ENCODE measurements at places on chromosomes 3 and 15.

DNA sequence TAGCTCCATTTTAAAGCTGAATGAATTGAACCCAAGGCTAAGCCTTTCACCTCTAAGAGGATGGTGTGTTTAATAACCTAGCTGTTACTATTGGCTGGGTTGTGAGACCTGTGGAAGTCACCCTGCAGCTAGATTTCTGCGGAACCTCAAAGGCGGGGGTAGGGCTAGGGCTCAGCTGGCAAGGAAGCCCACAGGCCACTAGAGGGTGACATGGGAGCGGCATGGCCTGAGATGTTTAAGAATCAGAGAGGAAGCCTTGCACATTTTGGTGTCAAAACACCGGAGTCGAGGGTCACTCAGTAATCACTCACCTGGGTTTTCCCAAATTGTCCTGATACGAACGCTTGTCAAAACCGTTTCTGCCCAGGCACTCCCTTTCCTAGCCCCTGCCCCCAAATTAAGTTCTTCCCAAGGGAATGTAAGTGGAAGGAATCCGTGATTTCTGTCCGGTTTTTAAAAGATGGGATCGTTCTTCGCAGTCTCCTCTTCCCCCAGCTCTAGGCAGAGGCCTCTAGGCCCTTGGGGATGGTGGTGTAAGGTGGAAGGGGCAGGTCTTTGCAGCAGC, 3.8 kb upstream of the ACAD9 start:
- DNase-seq = peak; percentile 31

DNA sequence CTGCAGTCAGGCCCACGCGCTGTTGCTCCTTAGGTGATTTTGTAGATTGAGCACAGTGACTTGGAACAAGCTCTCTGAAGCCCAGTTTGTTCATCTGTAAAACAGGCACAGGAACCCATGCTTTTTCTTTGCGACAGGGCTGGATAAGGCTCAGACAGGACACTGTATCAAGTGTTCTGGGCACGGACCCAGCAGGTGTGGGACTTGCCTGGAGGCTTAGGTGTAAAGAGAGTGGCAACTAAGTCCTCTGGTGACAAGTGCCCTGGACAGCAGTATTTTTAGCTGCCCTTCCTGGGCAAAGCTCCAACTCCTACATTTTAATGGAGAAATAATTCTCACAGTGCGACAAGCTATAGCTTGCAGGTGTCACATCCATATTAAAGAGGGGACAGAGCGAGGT, 32.2 kb downstream of the CD276 start:
- DNase-seq = no peak

- no peak for DNase-seq
These were observed 98.1 kb upstream of the CLSTN2 start for GRCh38 chr3:139836698-139837464.

- no peak for DNase-seq
These were observed 83.6 kb downstream of the LSM3 start for GRCh38 chr3:14262212-14262611.

GRCh38 chr3:101903451-101903871, 54.1 kb downstream of the NFKBIZ start:
- DNase-seq = no peak

DNA sequence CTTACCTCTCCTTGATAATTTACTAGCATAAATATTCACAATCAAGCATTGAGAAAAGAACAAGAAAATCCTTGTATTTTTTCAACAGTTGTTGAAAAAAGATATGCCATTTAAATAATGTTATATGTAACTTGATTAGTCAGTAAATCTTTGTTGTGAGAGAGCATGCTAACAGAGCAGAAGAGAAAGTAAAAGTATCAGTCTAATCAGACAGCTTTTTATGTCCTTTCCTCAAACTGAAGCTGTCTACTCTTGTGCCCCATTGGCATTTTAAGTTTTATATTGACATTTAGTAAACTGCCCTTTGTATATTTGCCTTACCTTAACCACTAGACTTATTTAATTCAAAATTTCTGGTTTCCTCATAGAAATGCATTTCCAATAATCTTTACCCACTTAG, 668.7 kb downstream of the OTOL1 start:
- no peak for DNase-seq

DNA sequence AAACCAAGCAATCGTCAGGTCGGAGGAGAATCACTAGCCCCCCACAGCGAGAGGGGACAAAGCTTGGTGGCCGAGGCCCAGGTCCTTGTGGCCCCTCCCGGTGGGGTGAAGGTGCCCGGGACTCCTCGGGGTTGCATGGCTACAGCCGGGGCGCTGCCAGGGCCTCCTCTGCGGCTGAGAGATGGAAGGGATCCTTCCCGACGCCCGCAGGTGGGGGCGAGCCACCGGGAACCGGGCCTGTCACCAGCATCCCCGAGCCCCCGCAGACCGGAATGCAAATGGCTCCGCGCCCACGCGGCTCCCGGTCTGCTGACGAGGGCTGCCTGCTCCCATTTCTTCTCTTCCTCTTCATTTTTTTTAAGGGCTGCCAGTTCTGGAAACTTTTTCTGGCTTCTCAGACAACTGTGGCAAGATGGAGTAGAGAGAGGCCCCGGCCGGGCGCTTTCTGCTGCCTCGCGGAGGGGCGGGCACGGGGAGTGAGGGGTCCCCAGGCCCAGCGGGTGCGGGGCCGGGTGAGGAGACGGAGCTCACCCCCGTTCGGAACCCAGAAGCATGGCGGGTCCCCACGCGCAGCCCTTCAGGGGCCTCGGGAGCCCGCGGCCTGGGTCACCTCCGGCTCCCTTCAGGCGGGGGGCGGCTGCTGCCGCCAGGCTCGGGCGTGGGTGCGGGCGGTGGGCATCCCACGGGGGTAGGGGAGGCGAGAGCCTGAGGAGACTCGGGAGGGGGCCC, 27.5 kb downstream of the MELTF start:
- DNase-seq = peak; percentile 7

GRCh38 chr3:172125053-172125452, 85.7 kb downstream of the FNDC3B start:
- DNase-seq = no peak

GRCh38 chr3:32280262-32280910, 41.9 kb downstream of the CMTM8 start:
- DNase-seq = no peak

GRCh38 chr3:159451482-159451881, 537.2 kb upstream of the IL12A start:
- no peak for DNase-seq

DNA sequence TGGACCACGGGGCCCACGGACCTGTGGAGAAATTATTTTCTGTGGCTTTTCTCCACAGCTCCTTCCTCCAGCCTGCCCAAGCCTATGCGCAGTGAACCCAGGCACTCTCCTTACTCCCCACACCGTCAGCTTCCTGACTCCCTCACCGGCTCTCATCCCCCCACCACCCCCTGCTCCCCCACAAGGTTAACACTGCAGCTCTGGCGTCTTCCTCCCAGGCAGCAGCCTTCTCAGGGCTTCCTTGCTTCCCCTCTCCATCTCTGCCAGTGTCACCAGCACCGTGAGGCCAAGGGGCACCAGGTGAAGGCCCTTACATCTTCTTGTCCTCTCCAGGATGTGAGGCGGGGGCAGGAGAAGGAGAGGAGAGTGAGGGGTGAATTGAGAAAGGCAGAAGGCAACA, 168.3 kb upstream of the TLE3 start:
- DNase-seq = no peak

DNA sequence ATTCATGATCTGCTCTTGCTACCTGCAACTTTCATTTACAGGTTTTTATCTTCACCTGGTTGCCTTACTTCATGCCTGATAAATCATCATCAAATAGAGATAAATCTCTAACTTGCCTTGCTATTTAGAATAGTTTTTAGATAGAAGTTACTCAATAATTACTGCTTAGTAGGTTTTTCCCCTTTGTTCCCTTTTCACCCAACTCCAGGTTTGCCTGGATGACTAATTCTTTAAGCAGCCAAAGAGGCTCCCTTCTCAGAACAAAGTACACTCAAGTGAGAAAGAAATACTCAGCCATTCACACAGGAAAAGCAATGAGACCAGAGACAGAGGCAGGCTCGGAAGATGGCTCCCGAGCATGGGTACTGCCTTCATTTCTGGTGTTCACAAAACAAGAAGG, 268.1 kb upstream of the CRBN start:
- no peak for DNase-seq

- peak; percentile 49 for DNase-seq
These were observed 2.0 kb downstream of the FAM43A start for GRCh38 chr3:194687638-194688199.

- DNase-seq = no peak
These were observed 38.4 kb upstream of the RBM5 start for GRCh38 chr3:50050361-50050760.

GRCh38 chr15:49621401-49621811, 558 bp downstream of the DTWD1 start:
- peak; percentile 5 for DNase-seq

GRCh38 chr15:36177590-36178302, 401.7 kb upstream of the CDIN1 start:
- DNase-seq = no peak

- no peak for DNase-seq
These were observed 50.4 kb upstream of the GRIP2 start for GRCh38 chr3:14590569-14590968.

- no peak for DNase-seq
These were observed 85.2 kb upstream of the CHL1 start for GRCh38 chr3:111143-112069.

- no peak for DNase-seq
These were observed 186.6 kb upstream of the FEZF2 start for GRCh38 chr3:62559831-62560445.

DNA sequence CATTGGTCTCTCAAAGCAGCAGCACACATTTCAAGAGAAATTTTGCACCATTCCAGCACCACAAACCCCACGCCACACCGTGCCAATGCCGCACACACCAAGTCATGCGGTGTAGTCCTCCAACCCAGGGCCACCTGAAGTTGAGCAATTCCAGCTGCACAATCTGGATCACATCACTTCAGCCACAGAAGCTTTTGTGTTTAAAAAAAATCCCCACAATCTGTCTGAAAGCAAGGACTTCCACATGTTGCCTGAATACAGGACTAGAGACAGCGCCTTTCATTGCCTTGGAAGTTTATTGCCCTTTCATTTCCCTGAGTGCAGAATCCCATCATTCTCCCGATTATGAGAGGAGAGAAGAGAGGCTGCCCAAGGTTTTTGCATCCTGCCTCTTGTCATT, 175.6 kb upstream of the BCL6 start:
- no peak for DNase-seq

DNA sequence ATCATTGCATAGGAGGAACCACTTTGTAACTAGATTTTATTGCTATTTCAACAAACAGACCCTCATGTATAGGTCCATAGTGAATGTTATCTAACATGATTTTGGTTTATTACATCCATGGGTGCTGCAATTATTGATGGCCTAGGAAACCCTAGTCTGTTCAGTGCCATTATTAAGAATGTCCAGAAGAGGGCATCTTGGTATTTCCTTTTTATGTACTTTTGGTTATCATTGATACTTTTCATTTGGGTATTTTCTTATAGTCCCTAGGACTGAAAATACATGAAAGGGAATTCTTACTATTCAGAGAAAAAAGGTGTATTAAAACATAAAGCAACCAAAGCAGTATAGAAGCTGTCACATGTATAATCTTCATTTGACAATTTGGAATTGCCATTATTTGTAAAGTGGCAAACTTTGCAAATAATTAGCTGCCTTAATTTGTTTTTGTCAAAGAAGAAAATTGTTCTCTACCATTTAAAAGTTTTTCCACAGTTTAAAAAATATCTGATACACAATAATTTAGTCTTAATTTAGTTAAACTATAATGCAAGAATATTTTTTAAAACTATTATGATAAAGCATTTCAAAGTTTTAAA, 48.7 kb downstream of the CNOT10 start:
- DNase-seq = peak; percentile 23

- no peak for DNase-seq
These were observed 145.9 kb upstream of the TBL1XR1 start for GRCh38 chr3:177343122-177343625.

DNA sequence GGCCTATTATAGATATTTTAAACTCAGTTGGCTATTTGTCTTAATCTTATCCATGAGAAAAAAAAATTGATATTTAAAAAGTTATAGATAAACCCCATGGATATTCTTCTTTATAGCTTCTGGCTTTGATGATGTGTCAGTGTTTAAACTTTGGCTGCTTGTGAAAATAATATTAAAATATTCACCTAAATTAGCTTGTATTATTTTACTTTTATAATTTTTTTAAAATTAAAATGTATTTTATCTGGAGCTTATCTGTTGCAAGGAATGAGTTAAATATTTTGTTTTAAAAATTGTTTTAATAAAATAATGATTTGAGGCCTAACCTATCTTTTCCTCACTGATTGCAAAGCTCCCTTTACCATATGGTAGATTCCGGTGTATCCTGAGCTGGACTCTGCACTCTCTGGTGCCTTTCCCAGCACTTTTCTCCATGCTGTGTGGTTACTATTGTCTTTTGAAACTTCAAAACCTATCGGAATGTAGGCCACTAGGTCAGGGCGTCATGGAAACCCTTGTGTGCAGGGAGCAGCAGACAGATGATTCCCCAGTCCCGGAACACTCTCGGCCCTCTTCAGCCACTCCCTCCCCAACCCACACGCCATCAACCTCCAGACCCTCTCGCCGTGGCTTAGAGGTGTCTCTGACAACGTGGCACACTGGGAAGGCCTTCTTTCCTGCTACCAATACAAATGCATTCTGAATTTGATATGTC, 252.3 kb upstream of the ATP10A start:
- no peak for DNase-seq

GRCh38 chr3:147669077-147669476, 259.9 kb downstream of the ZIC1 start:
- no peak for DNase-seq

DNA sequence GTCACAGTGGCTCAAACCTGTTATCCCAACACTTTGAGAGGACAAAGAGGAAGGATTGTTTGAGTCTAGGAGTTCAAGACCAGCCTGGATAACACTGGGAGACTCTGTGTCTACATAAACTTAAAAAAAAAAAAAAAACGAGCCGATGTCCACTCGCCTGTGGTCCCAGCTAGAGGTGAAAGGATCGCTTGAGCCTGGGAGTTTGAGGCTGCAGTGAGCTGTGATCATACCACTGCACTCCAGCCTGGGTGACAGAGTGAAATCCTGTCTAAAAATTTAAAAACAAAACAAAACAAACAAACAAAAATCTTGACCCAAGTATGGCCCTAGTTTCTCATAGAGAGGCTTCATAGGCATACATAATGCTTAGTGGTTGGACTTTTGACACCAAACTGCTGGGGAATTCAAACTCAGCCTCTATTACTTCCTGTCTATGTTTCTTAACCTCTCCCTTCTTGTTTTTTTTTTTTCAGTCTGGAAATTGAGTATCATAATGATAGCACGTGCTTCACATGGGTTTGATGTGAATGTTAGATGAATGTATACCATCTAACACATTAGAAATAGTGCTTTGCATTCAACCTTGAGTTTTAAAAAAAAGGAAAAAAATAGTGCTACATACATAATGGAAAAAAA, 46.4 kb upstream of the CAPN7 start:
- no peak for DNase-seq

DNA sequence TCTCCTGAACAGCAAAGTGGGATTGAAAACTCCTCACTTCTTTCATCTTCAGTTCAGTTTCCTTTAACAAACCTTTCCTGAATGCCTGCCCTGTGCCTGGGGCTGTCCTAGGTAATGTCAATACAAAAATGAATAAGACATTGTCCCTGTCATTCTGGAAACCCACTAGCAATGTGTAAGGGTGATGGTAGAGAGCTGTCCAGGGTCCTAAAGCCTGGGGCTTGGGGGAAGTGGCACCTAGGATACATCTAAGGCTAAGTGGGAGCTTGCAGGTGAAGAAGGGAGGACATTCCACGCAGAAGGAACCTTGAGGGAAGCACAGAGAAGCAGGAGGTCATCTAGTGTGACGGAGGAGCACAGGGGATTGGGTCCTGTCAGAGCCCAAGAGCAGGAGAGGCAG, 212.7 kb upstream of the PPP2R3A start:
- no peak for DNase-seq

- no peak for DNase-seq
These were observed 381.5 kb upstream of the C2CD4B start for GRCh38 chr15:62546628-62547027.

- DNase-seq = no peak
These were observed 392.6 kb upstream of the THBS1 start for GRCh38 chr15:39188314-39188713.
